GM04503 (cell line): ENCODE measurements at places on chromosomes 16 and 17.

- no peak for DNase-seq
Observed at GRCh38 chr16:78812582-78812981, 713.1 kb downstream of the WWOX start.

GRCh38 chr17:58153046-58153445, 4.9 kb downstream of the OR4D1 start:
- DNase-seq = no peak

DNA sequence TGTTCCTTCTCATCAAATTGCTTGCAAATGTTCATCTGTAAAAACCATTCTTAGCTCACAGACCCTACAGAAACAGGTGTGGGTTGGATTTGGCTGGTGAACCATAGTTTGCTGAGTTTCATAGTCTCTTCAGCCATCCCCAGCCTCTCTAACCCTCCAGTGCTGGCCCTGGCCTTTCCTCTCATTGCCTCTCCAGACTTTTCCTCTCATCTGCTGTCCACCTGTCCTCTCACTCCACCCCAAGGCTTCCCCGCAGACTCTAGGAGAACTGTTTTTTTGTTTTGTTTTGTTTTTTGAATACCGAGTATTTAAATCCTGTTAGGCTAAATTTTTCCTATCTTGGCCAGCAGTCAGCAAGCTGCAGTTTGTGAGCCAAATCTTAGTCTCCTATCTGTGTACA, 41.1 kb downstream of the MEOX1 start:
- no peak for DNase-seq

- no peak for DNase-seq
Observed at GRCh38 chr17:44438636-44439035, 49.2 kb upstream of the ITGA2B start.

DNA sequence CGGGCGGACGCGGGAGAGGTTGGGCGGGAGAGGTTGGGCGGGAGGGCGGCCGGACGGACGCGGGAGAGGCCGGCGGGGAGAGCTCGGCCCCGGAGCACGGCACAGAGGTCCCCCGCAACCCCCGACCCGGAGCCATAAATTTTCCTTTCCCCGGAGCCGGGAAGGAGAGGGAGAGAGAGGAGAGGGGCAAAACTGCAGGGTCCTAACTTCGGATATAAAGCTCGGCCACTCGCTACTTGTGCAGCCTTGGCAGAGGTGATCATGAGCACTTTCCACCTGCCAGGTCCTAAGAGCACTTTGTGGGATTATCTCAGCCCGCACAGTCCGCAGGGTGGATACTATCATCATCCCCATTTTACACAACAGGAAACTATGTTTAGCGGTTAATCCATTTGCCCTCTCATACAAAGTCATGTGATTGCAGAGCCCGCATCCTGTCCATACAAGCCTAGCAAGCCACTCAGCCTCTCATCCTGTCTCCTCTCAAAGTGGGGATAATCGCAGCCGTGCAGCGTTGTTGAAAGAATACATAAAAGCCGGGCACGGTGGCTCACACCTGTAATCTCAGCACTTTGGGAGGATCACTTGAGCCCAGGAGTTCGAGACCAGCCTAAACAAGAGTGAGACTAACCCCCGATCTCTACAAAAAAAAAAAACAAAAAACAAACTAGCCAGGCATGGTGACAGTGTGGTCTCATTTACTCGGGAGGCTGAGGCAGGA, 780 bp upstream of the DCAKD start:
- DNase-seq = no peak

DNA sequence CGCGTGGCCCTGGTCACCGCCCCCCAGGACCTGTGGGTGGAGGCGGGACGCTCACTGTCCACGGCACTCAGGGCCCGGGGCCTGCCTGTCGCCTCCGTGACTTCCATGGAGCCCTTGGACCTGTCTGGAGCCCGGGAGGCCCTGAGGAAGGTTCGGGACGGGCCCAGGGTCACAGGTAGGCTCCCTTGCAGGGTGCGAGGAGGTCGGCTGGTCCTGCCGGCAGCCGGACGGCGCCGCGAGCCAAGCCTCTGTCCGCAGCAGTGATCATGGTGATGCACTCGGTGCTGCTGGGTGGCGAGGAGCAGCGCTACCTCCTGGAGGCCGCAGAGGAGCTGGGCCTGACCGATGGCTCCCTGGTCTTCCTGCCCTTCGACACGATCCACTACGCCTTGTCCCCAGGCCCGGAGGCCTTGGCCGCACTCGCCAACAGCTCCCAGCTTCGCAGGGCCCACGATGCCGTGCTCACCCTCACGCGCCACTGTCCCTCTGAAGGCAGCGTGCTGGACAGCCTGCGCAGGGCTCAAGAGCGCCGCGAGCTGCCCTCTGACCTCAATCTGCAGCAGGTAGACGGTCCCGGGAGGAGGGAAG, 1.3 kb downstream of the GUCY2D start:
- DNase-seq = no peak

DNA sequence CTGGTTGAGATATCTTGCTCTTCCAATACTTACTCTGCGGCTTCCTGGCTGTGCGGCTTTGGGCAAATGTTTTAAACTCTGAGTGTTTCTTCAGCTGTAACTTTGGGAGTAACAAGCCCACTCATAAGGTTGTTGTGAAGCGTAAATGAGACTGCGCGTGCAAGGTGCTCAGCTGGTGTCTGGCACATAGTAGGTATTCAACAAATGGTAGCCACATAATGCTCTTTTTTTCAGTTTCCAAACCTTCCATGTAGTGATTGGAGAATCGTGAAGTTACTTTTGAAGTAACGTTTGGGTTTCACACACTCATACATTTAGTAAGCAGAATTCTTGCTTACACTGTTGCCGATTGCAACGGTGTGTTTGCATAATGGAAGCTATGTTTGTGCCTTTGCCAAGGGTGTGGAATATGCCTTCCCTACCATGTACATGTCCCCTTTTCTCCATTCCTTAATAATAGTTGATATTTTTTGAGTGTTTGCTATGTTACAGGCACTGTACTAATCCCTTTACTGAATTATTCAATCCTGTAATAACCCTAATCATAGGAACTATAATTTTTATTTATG, 829 bp downstream of the DHRS7B start:
- DNase-seq = no peak

DNA sequence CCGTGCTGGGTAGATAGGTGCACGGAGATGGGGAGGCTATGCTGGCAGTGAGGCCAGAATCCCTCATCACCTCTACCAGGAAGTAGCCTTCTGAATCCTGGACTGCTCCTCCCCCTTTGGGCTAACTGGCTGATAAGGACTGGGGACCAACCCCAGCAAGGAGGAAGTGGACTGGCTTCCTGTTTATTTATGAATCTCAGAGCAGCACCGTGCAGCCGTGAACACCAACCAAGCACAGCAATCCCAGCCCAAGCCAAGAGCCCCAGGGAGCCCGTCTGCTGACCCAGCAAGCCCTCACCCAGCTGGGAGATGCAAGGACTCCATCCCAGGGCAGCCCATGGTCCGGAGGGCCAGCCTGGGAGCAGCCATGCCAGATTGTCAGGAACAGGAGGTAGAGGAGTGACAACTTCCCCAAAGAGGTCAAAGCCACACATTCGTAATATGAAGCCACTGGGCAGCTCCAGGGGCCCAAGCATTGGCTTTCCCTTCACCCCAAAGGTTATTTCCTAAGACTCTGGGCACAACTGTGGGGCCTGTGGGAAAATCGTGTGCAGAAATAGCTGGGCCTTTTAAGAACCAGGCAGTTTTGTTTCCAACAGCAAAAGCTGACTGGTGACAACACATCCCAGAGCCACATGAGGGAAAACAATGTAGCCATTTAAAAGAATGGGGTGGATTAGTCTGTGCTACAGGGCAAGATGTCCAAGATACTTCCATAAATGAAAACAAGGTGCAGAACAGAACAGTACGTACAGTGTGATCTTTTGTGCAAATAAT, 23.9 kb downstream of the PHB1 start:
- no peak for DNase-seq

DNA sequence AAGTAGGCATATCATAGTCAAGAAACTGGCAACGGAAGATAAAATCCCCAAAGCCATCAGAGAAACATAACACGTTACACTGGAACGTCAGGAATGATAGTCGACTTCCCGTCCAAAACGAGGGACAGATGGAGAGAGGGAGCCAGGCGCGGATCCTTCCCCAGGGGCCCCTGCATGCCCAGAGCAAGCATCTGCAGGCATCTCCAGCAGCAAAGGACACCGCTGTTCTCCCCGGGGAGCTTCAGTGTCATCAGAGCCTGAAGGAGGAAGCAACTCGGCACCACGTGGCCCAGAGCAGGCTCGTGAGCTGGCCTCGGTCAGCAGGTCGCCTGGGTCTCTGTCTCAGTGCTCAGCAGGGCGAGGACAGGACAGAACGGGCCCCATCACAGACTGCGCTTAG, 50.1 kb downstream of the LMF1 start:
- DNase-seq = peak; percentile 48

DNA sequence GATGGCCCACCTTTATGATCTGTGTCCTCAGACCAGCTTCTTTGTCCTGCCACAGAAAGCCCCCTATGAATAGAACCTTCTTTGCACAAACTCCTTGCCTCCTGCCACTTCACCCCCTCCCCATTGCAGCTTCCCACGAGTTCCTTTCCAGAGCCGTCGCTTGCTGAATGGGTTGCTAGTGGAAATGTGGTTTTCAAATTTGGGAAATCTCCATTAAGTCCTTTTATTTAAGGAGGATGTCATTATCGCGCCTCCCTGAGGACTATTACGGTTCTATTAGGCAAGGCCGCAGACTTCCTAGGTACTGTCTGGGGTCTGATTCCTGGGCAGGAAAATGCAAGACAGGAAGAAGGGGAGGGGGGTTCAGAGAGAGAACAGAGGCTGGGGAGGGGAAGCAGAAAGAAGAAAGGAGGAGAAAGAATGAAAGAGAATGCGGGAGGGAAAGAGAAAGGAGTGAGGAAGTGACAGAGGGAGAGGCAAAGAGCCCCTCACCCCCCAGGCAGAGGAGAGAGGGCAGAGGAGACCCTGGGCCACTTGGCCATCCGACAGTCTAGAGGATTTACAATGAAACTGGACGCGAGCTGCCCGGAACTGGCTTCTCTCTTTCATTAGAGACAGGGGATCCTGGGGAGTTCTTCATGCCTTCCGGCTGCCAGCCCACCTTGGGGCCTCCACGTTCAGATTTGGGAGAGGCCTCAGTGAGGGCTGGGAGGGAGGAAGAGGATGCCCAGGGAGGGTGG, 31.7 kb upstream of the ETV4 start:
- DNase-seq = no peak
